ENCODE measurements at places on chromosomes 16 and 17.

DNA sequence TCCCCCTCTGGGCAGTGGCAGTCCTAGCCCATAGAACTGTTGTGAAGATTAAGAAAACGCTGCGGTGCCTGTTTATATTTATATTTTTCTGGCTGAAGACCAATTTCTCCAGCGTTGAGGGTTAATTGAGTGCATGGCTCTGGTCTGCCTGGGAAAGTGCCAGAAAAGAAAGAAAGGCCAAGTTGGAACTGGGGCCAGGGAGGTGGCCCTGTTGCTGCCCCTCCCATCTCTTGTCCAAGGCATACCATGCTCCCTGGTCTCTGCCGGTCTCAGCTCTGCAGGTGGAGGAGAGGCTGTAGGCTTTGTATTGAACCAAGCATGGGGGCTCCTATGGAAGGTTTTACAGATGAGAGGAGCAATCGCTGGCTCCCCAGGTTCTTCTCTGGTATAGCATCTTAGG, 124.7 kb downstream of the MGAT5B start:
- no peak for DNase-seq

DNA sequence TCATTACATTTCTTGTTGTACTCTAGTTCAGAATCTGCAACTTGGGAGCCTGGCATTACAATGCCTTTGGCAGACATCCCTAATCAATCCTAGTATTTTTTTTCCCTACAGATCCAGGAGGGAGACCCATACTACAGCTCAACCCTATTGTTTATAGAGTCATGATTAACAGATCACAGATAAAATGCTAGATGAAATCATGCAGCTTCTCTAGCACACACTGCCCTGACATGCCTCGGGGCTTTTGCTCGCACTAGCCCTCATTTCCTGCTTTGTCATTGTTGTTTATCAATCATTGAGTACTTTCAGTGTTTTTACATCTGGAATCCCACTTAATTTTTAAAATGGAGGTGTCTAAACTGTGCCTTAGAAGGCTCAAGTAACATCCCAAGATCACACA, 412.5 kb downstream of the CA10 start:
- no peak for DNase-seq

DNA sequence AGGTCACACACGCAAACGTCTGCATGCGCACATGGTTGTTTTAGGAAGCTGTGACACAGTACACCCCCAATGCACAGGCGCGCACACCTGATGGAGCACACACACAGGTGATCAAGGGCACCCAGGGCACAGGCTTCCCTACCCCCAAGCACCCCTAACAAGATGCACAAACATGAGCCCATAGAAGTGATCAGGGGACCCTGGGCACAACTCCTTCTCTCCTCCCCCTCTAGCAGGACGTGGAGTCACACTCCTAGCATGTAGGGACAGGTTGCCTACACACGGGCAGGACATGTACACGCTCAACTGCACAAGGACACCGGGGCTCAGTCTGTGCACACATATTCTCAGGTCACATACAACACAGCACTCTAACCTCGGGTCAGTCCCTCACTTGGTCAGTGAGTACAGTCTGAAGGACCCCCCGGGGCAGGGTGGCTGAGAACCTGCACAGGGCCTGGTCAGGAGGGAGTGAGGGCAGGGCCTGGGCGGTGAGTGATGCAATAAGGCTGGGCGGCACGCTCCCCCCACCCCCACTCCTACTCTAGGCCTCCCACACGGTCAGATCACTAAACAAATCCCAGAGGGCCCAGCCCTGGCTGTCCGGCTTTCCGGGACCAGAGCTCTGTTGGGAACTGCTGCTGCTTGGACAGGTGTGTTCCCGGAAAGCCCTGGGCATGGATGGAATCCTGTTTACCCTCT, 751 bp upstream of the DOC2B start:
- DNase-seq = no peak

DNA sequence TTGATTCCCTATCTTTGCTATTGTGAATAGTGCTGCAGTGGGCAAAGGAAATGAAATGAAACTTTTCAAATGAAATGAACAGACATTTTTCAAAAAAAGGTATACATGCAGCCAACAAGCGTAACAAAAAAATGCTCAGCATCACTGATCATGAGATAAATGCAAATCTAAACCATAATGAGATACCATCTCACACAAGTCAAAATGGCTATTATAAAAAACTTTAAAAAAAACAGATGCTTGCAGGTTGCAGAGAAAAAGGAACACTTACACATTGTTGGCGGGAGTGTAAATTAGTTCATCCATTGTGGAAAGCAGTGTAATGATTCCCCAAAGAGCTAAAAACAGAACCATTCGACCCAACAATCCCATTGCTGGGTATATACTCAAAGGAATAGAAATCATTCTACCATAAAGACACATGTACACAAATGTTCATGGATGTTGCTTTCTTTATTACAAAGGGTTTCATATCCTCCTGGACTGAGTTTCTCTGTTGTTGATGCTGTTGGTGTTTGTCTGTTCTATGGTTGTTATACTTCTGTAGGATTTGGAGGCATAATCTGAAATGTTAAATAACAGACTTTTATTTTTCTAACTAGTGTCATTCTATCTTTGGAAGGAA, 99.3 kb upstream of the SOX9 start:
- no peak for DNase-seq

DNA sequence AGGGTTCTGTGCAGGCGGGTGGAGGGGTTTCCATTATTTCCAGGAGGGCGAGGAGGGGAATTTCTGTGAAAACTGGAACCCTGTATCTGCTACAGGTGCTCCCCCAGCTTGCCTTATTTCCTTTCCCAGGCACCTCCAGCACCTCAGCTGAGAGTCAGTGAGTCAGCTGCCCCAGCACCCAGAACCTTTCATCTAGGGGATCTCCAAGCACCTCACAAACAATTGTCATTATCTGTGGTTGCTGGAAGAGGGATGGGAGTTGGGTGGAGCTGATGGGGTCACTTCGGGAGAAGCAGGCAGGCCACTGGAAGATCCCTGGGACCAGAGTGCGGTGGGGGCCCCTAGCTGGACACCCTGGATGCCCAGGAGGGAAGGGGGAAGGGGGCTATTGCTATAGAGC, 10.0 kb upstream of the CLUH start:
- no peak for DNase-seq

GRCh38 chr16:8083560-8083959, 506.8 kb downstream of the TMEM114 start:
- DNase-seq = no peak

DNA sequence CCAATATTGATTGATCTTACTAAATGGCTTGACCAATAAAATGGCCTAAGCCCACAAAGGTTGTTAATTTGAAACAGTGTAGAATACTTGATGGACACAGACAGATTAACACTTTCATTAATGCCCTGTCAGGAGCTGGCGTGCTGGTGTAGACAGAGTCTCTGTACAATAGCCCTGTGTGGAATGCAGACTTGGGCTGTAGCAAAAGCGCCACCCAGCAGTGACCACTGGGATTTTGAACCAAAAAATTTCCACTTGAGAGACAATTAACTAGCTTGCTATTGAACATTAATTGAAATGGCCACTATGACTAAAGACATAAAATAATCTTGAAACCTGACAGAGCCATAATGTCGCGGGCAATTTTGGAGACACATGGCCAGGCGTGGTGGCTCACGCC, 19.7 kb upstream of the GUCY2D start:
- no peak for DNase-seq

- no peak for DNase-seq
Measured at GRCh38 chr17:32878211-32878610, 1.3 kb upstream of the MYO1D start.

- no peak for DNase-seq
Measured at GRCh38 chr16:79713609-79714309, 113.2 kb upstream of the MAF start.

- no peak for DNase-seq
Measured at GRCh38 chr16:68197250-68197649, 38.7 kb downstream of the ESRP2 start.

DNA sequence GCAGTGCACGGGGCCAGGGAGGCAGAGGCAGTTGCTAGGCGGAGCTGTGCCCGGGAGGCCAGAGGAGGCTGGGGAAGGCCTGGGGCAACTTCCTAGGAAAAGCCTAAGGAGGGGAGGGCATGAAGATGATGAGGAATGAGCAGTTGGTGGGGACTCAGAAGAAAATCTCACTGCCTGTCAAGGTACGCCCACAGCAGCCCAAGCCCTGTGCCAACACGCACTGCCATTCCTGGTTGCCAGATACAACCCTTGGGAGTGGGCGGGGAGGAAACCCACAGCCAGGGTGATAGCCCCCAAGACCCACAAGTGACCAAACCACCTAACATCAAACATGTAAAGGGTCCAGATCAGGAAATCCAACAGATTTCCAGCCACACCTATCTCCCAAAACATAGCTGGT, 36.2 kb downstream of the SMPD3 start:
- DNase-seq = no peak

GRCh38 chr16:86517652-86518258, 7.4 kb downstream of the FOXF1 start:
- DNase-seq = peak; percentile 33

Measured in NCI-H1092 treated with DMSO at 0.1 percent for 48 hours (cell line).